ENCODE measurements at places on chromosomes 11 and 22. TPM values are rescaled to one million over a fixed set of nuclear protein-coding genes. Genes with fewer than 3 reads are reported as not detected.

Gene SCT
- not detected for total RNA-seq

Gene OR4D9
- not detected for total RNA-seq

Gene POTEH
- not detected for total RNA-seq

Gene CACNA1I
- not detected for total RNA-seq

Gene CNIH2
- total RNA-seq = 1.0 TPM

Gene GAB4
- 0.29 TPM for total RNA-seq

Gene CBLIF
- not detected for total RNA-seq

Gene SLC17A6
- total RNA-seq = not detected

Gene TNNI2
- 1.0 TPM for total RNA-seq

Gene C11orf68
- total RNA-seq = 31.7 TPM

Gene CNTF
- 3.2 TPM for total RNA-seq

Gene FBLN1
- total RNA-seq = not detected

Gene KRTAP5-2
- not detected for total RNA-seq

DNA sequence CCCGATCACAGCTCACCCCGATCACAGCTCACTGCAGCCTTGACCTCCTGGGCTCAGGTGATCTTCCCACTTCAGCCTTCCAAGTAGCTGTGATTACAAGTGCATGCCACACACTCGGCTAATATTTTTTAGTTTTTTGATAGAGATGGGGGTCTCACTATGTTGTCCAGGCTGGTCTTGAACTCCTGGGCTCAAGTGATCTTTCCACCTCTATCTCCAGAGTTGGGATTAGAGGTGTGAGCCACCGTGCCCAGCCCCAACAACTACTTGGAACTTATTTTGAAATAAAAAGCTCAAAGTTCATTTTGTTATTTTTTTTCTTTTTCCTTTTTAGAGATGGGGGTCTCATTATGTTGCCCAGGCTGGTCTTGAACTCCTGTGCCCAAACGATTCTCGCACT lies 27.8 kb upstream of the SLC25A1 start:
- no peak for DNase-seq

- DNase-seq = no peak
Measured at GRCh38 chr22:34877506-34877905, 188.5 kb upstream of the ISX start.

DNA sequence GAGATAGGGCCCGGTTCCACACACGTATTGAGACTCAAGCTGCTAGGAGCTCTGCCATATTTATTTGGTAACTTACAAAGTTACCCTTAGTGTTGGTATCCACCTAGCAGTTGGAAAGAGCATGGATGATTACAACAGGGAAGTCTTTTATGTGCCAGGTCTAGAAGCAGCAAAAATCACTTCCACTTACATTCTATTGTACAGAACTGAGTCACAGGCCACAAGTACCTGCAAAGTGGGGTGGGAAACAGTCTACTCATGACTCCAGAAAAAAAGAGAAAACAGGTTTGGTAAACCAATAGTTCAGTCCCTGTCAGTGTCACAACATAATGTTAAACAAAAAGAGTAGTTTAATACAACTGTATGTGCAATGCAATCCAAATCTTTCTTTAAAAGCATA lies 279.6 kb upstream of the PITPNB start:
- no peak for DNase-seq

GRCh38 chr22:22841598-22841997 lies 46.0 kb upstream of the IGLL5 start:
- DNase-seq = no peak

DNA sequence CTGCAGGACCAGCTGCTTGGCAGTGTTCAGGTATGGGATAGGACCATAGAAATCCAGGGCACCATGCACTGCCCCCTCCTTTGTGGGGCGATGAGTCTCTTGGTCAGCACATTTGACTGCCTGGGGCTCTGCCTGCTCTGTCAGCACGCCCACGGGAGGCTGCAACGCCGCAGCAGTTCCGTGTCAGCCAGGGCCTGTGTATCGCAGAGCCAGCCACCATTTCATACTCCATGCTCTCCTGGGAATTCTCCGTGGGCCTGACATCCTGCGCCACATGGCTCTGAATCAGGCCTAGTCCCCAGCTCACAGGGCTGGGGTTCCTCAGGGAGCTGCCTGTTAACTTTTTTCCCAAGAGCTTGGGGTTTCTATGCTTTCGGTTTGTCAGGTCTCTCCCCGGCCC lies 16.9 kb upstream of the RELT start:
- DNase-seq = no peak

DNA sequence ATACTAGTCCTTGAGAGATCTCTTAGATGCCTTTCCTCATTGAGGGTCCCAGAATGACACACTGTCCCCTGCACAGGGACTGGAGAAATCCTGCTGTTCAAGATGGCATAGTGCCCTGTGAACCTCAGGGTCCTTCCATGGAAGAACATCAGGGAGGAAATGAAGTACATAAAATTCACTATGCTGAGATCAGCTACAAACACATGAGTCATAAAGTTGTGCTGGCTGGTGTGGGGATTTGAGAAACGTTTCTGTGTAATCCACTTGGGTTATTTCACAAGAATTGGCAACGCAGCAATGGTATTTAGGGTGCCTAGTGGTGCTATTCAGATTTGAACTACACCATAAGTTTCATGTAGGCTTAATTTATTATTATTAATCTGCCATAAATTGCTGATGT lies 174.4 kb downstream of the MAML2 start:
- DNase-seq = no peak

GRCh38 chr11:73249304-73249703 lies 22.8 kb upstream of the P2RY6 start:
- no peak for DNase-seq

DNA sequence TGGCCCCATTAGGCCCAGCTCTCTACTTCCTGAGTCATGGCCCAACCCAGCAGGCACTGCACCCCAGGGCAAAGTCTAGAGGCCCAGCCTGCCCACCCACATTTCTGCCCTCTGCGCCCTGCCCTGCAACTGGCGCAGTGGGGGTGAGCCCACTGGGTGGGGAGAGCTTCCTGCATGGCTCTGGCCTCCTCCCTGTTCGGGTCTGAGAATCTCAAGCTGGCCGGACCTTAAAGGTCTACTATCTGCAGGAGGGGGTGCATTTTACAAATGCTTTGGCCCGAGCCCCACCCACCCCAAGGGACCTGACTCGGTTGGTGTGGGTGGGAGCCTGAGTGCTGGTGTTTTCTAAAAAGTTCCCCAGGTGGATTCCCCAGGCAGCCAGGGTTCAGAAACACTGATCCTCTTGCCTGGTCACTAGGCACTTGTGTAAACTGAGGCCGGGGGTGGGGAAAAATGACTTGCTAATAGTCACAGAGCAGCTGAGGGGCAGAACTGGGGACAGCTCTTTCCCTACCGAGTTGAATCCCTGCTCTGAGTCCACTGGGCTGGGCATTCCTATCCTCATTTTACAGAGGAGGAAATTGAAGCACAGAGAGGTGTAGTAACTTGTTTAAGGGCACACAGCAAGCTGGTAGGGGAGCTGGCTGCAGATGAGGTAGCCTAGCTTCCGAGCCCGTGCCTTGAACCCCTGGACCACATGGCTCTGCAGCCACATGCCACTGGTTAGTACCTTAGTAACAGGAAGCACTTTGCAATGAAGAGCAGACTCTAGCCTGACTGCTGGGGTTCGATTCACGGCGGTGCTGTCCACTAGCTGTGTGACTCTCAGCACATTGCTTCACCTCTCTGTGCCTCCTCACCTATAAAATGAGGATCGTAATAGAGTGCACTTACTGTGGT lies 36.3 kb downstream of the CD82 start:
- DNase-seq = peak; percentile 73

DNA sequence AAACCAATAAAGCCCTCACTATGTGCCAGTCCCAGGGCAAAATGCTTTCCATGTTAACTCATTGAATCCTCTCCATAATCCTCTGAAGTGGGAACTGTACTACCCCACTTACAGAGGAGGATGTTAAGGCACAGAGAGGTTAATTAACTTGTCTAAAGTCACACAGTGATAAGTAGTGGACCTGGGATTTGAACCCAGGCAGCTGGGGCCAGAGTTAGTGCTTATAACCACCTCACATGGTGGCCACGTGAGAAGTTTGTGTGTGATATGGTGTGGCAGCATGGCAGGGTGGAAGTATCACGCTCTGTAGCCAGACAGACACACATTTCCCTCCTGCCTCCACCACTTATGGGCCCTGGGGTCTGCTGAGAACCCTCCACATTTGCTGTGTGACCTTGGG lies 16.5 kb downstream of the PARVG start:
- DNase-seq = no peak

DNA sequence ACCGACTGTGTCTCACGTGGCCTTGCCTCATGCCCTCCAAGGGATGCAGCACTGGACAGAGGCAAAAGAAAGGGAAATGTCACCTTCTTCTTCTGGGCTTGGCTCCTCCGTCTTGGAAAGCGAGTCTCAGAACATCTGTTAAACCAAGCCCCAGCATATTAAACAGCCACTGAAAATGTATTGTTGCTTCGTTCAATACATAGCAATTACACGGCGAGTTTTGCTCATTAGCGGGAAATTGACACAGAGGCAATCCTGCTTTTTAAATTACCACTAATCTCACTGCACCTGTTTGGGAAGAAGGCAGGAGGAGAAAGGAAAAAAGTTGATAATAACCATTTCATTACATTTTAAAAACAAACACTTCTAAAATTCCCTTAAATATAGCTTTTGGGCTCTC lies 72.1 kb downstream of the SEZ6L start:
- DNase-seq = no peak

- no peak for DNase-seq
Measured at GRCh38 chr11:33419924-33420323, 162.7 kb downstream of the HIPK3 start.

DNA sequence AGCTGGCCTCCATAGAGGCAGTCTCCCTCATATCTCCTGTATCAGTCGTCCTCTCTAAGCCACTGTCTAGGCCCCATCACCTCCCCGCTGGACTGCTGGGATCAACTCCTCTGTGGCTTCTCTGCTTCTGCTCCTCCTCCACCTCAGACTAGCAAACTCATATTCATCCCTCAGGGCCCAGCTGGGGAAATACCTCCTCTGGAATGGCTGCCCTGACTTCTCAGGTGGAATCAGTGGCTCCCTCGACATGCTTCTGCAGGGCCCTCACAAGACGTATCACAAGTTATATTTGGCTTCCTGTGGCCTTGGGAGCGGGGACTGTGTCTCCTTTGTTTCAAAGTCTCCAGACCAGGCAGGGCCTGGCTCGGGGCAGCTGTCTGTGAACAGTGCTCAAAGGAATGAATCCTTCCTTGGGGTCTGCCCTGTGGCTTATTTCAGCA lies 10.0 kb downstream of the SLC29A2 start:
- no peak for DNase-seq

DNA sequence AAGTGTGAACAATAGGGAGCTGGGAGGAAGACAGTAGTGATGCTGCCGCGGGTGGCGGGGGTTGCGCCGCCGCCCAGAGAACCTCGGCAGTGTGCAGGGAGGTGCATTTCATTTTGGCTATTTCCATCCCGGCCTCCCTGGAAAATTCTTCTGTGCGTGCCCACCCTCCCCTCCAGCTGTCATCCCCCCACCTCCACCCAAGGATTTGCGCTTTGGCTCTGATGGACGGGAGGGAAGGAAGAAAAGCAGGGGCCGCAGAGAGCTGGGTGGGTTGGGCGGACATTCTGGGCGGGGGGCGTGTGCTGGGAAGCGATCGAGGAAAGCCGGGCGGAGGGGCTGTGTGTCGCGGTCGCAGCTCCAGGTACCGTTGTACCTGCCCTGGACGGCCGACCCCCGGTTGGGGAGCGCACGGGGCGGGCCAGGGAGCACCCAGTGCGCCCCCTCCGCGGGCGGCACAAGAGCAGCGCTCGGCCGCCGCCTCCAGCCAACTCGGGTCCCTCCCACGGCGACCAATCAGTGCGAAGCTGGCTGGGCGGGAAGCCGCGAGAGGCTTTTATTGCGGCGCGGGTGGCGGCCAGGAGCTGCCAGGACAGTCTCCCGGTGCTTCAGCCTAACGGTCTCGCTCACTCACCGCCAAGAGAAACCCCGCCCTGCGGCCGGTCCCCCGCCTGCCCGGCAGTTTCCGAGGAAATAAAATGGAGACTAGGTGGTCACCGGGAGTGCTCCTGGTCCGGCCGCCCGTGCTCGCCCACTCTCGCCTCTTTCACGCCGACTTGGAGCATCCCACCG lies 1.6 kb downstream of the NCAM1 start:
- no peak for DNase-seq

GRCh38 chr11:103359216-103359615 lies 250.0 kb downstream of the DYNC2H1 start:
- DNase-seq = no peak

GRCh38 chr22:25735650-25736049 lies 6.3 kb upstream of the MYO18B start:
- DNase-seq = no peak

DNA sequence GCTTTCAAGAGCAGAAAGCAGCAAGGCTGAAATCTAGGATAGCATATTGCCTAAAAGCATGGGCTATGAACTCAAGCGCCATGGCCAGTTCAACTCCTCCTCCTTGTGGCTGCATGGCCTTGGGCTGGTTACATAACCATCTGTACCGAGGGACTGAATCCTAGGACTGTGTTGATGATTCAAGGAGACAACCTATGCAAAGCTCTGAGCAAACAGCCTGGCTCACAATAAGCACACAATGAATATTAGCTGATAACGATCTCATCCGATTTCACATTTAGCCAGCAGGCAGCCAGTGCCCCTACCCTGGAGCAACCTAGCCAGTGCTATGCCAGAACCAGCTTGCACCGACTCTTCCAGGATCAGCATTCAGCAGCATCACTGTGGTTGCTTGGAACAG lies 698.4 kb downstream of the TBC1D22A start:
- DNase-seq = no peak
